ENCODE measurements at places on chromosomes 11 and 22. TPM values are rescaled to one million over a fixed set of nuclear protein-coding genes. Genes with fewer than 3 reads are reported as not detected.

DNA sequence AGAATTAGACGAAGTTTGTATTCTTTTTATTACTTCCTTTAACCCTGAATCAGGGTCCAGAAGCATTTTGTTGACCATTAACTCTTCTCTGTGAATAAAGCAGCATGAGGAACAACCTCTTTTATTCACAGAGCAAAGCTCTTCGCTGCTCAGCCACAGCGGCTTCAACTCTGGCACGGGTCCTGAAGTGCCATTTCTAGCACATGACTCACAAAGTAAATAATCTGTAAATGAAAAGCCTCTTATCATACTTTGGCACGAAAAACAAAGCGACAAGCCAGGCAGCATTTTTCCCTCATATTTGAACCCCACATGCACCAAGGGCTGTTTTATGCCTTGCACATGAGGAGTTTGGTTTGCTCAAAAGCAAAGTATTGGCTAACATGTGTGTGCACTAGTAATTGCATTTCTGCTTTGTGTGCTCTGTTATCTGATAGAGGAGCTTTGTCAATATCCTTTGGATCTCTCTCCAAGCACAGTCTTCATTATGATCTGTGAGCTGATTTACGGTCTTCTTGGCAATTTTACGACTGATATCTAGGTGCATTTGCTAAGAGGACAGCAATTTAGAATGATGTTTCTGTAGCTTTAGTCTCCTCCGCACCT, 33.0 kb upstream of the APOBEC3A start:
- peak; percentile 28 for DNase-seq

- DNase-seq: no peak
Measured at GRCh38 chr11:119551420-119552105, 128.6 kb upstream of the THY1 start.

The KCNK4 gene
- polyA plus RNA-seq: 7.8 TPM

GRCh38 chr22:23065495-23066122, 4.7 kb upstream of the GNAZ start:
- DNase-seq: no peak

The KRTAP5-10 gene
- 0.18 TPM for polyA plus RNA-seq
